ENCODE measurements at places on chromosomes 3 and 15.

DNA sequence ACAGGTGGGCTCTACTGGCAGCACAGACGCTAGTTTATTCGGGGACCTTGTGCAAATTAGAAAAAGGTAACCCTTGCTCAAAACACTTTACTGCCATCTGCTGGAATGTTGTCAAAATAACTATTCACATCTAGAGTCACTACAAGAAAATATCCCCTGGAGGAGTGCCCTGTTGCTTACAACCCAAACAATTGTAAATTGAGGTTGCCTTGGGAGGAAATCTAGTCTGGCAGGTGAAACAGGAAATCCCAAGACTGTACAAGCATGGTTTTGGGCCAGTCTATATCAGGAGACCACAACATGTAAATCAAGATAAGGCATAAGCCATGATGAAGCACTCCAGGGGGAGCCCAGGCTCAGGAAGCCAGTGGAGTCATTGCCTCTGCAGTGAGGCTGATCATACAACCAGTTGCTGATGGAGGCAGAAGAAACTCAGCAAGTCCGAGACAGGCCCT lies 136.8 kb upstream of the ACP3 start:
- peak; percentile 76 for DNase-seq
- H3K27me3 ChIP-seq: no peaks in the 10 kb centered on the region
- no peak overlapping the region for H3K27ac ChIP-seq
- no peak overlapping the region for H3K4me3 ChIP-seq

DNA sequence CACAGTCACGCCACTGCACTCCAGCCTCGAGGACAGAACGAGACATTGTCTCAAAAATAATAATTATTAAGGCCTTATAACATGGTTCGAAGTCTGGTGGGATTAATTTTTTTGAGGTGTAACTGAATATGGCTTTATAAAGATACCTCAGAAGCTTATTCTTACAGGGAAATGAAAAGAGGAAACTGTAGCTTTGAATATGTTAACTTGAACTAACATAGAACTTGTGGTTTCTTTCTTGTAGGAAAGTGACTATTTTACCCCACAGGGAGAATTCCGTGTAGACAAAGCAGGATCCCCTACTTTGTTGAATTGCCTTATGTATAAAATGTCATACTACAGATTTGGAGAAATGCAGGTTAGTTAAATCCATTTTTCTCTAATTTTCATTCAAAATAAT lies 96.3 kb downstream of the STT3B start:
- H3K27ac ChIP-seq: no peak overlapping the region
- peaks cover 4% of the 10 kb centered on the region for H3K36me3 ChIP-seq
- H3K4me1 ChIP-seq: no peaks in the 10 kb centered on the region
- no peak overlapping the region for H3K4me3 ChIP-seq

- no peaks in the 10 kb centered on the region for H3K27me3 ChIP-seq
- no peak overlapping the region for H3K4me3 ChIP-seq
- peak; percentile 42 for DNase-seq
- H3K27ac ChIP-seq: no peak overlapping the region
- H3K36me3 ChIP-seq: no peaks in the 10 kb centered on the region
Observed at GRCh38 chr15:100772892-100773520, 106.6 kb upstream of the ALDH1A3 start.

DNA sequence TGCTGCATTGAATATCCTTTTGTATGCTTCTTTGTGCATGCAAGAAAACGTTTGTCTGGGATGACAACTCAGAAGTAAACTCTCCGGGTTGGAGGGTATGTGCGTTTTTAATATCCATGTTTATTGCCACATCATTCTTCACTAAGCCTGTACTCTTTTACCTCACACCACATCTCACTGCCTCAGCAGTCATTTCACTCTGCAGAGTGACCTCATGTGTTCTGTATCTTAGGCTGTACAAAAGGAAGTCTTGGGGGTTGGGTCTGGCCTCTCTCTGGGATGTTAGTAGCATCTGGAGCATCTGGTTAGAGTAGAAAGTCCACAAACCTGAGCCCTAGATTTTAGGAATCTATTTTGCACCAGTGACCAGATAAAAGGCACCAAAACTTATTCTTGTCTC lies 16.1 kb downstream of the CACNA1D start:
- no peak for DNase-seq
- H3K4me1 ChIP-seq: no peaks in the 10 kb centered on the region
- H3K36me3 ChIP-seq: no peaks in the 10 kb centered on the region
- H3K4me3 ChIP-seq: no peak overlapping the region
- no peak overlapping the region for H3K27ac ChIP-seq
- no peaks in the 10 kb centered on the region for H3K27me3 ChIP-seq

GRCh38 chr15:90192961-90193786 lies 8.0 kb upstream of the SEMA4B start:
- H3K27me3 ChIP-seq: no peaks in the 10 kb centered on the region
- no peak overlapping the region for H3K27ac ChIP-seq
- peaks cover 9% of the 10 kb centered on the region for H3K4me1 ChIP-seq
- no peaks in the 10 kb centered on the region for H3K36me3 ChIP-seq
- DNase-seq: peak; percentile 15
- no peak overlapping the region for H3K4me3 ChIP-seq

DNA sequence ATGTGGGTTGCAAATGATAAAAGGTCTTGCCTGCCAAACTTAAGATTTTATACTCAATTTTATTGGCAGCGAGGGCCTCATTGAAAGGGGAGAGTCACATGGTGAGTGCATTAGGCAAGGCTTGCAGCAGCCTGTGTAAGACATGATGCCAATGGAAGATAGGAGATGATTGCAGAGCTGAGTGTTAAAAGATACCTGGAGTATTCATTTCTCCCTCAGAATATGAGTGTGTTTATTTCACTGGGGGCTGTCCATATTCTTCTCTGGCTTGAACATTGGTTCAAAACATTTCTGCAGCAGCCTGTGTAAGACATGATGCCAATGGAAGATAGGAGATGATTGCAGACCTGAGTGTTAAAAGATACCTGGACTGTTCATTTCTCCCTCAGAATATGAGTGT lies 165.2 kb upstream of the NUDT16 start:
- no peak overlapping the region for H3K4me3 ChIP-seq
- H3K27ac ChIP-seq: no peak overlapping the region
- H3K4me1 ChIP-seq: no peaks in the 10 kb centered on the region
- no peaks in the 10 kb centered on the region for H3K27me3 ChIP-seq
- no peaks in the 10 kb centered on the region for H3K36me3 ChIP-seq
- DNase-seq: peak; percentile 8

GRCh38 chr3:74080056-74080461 lies 455.3 kb upstream of the PDZRN3 start:
- no peaks in the 10 kb centered on the region for H3K4me1 ChIP-seq
- H3K36me3 ChIP-seq: no peaks in the 10 kb centered on the region
- no peak overlapping the region for H3K27ac ChIP-seq
- no peak for DNase-seq

DNA sequence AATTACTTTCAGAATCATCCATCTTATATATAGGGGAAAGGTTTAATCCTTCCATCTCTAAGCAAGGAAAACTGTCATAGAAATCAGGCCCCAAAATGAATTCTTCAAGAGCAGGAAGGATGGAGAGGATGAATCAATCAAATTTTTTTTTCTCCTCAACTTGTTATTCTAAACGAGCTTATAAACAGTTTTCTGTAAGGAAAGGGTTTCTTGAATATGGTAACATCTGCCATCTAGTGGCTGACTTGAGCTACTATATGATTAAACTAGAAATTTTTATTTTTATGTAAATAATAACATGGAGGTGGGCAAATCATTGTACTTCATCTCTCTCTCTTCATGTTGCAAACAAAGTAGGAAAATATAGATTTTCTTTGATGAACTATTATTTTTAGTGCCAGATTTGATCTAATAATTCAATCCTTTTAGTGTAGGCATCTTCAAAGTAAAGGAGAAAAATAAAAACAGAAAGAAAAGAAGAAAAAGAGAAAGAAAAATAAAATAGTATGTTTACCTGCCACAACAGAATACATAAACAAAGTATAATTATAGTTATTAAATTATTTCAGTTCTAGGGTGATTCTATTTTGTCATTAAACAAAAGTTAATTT lies 146.6 kb downstream of the SERPINI1 start:
- H3K4me1 ChIP-seq: no peaks in the 10 kb centered on the region
- H3K36me3 ChIP-seq: no peaks in the 10 kb centered on the region
- H3K4me3 ChIP-seq: no peak overlapping the region
- DNase-seq: peak; percentile 51
- H3K27ac ChIP-seq: no peak overlapping the region

DNA sequence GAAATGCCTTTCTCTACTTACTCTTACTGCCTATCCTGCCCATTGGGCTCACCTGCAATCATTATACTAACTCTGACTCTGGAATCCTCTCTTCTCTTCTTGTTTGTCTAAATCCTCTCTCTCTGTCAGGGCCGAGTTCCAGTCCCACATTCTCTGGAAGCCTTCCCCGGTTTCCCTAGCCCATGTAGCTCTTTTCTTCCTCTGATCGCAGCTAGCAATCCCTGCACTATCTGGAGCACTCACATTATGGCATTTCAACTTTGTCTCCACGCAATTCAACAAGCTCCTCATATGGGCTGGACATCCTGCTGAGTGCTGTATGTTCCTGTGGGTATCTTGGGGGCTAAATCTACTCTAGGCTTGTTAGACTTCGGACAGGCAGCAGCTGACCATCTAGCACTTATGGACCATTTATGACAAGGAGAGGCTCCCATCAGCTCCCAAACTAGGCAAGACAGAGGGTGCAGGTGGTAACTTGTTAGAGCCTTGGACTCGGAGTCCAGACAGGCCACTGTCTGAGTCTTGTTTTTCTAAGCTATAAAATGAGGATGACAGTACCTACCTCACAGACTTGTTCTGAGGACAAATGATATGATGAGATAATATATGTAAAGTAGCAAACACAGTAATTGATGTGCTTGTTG lies 58.3 kb downstream of the EPHB3 start:
- no peaks in the 10 kb centered on the region for H3K4me1 ChIP-seq
- H3K27me3 ChIP-seq: peaks cover 7% of the 10 kb centered on the region
- H3K4me3 ChIP-seq: no peak overlapping the region
- no peaks in the 10 kb centered on the region for H3K36me3 ChIP-seq
- no peak for DNase-seq
- H3K27ac ChIP-seq: no peak overlapping the region

DNA sequence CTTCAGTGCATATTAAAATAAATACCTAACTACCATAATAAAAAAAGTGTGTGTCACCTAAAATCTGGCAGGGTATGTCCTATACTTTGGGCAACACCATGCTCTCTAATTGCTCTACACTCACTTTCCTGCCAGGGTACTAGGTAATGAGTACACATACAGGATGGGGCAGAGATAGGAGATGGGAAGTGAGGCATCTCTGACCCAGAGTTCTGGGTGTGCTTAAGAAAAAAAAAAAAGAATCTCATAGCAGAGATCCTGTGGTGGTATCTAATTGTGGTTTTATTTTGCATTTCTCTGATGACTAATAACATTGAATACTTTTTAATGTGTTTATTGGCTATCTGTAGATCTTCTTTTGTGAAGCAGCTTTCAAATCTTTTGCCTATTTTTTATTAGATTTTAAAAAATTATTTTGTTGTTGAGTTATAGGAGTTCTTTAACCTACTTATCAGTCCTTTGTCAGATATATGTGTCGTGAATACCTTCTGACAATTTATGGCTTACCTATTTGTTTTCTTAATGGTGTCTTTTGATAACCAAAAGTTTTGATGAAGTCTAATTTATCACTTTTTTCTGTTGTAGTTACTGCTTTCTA lies 48.0 kb downstream of the EEFSEC start:
- no peak overlapping the region for H3K27ac ChIP-seq
- no peaks in the 10 kb centered on the region for H3K36me3 ChIP-seq
- no peaks in the 10 kb centered on the region for H3K27me3 ChIP-seq
- H3K4me3 ChIP-seq: no peak overlapping the region
- no peaks in the 10 kb centered on the region for H3K4me1 ChIP-seq

DNA sequence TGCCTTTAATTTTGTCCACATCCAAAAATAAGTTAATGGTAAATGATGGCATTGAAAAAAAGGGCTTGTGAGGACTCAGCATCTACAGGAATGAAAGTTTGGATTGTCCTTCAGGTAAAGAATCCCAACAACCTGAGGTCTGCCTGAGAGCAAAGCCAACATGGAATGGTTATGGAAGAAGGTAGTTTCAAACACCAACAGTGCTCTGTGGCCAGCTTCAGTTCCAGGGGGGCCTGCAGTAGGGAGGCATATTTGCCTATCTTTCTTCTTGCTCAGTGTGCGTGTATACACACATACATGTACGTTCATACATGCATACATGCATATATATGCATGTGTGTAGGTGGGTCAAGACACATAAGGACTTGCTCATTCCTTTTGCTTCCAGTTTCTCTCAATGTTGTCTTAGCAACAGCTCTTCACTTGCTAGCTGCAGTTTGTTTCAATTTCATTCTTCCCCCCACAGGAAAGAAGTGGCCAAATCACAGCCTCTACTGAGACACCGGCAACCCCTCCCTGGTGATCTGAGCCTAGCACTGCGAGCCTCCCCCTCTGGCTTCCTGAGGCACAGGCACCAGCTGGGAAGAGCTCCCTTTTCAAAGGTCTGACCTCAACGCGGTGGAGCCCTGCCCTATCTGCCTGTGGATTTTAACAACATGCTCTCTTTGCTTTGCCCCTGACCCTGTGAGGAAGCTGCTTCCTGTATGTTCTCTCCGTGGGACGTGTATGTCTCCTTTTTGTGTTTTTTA lies 146.2 kb downstream of the KLF13 start:
- H3K4me1 ChIP-seq: peaks cover 26% of the 10 kb centered on the region
- H3K27me3 ChIP-seq: no peaks in the 10 kb centered on the region
- peak; percentile 48 for DNase-seq
- no peaks in the 10 kb centered on the region for H3K36me3 ChIP-seq
- no peak overlapping the region for H3K4me3 ChIP-seq
- H3K27ac ChIP-seq: peak overlapping the region; percentile 68

DNA sequence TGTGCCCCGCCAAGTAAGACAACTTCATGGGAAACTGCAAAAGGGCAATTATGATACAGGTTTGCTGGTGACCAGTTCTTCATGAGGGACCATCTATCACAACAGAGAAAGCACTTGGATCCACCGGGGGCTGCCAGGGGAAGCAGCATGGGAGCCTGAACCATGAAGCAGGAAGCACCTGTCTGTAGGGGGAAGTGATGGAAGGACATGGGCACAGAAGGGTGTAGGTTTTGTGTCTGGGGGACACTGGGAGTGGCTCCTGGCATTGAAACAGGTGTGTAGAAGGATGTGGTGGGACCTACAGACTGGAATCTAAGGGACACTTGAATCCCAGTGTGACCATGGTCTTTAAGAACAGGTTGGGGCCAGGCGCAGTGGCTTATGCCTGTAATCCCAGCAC lies 22.6 kb downstream of the MKRN2 start:
- H3K4me3 ChIP-seq: no peak overlapping the region
- peak overlapping the region; percentile 45 for H3K27ac ChIP-seq
- no peaks in the 10 kb centered on the region for H3K27me3 ChIP-seq
- peaks cover 25% of the 10 kb centered on the region for H3K36me3 ChIP-seq
- no peak for DNase-seq

DNA sequence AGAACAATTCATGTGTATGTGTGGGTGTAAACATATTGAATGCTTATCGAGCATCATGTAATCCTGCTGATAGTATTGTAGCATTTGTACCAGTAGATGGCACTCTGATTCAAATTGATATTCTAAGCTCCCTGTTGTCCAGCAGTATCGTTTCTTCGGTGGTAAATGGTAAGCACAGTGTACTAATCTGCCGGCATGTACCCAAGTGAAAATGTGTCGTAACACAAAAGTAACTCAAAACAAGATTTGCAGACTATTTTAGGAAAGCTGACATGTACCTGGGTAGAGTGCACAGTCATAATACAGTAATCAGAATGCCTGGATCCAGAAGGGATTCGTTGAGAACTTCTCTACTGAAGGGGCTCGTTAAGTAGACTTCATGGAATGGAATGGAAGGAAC lies 31.7 kb upstream of the MNS1 start:
- no peak overlapping the region for H3K27ac ChIP-seq
- DNase-seq: peak; percentile 66
- H3K4me3 ChIP-seq: no peak overlapping the region
- H3K36me3 ChIP-seq: no peaks in the 10 kb centered on the region

Data from fibroblast of lung (primary cell).